ENCODE measurements at places on chromosomes 11 and 22. TPM values are rescaled to one million over a fixed set of nuclear protein-coding genes. Genes with fewer than 3 reads are reported as not detected.

DNA sequence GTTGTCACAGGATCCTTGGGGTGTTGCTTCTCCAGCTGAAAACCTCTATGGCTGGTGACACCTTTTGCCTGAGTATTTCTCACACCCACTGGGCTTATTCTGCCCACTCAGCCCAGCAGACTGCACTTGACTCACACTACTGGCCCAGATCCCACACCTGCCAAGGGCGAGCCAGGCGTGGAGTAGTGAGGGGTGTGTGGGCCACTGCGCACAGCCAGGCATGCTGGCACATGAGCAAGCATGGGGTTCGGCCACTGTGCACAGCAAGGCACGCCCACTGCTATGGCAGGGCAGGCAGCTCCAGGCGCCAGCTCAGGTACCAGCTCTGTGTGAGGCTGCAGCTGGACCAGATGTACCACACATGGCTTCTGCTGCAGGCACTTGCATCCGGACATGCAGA, 116.5 kb upstream of the MTNR1B start:
- no peak for DNase-seq

GRCh38 chr22:28141614-28142013, 222.6 kb upstream of the PITPNB start:
- no peak for DNase-seq

DNA sequence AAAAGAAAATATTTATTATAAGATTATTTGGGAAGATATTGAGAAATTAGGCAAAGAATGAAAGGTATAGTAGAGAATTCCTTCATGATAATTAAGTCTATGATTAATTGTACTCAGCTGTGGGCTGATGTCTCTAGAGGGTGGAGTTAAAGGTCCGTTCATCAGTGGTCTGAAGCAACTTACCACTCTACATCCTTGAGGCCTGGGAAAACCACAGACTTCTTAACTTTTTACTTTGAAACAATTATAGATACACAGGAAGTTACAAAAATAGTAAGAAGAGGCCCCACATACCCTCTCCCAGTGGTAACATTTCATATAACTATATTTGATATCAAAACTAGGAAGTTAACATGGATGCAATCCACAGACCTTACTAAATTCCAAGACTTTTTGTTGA, 167.0 kb upstream of the NECTIN1 start:
- DNase-seq: no peak

DNA sequence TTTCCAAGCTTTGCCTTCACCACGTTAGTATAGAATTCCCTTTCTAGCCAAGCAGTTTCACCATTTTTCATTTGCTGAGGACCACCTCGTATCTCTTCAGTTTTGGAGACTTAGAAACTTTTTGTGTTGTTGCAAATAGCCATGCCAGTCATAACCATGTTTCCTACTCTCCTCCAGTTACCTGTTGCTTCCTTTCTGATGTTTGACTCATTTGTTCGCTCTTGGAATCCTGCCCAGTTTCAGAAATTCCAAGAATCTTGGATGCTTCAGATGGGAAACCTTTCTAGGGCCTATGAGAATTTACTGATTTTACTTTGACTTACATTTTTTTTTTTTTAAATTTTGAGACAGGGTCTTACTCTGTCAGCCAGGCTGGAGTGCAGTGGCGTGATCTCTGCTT, 65.4 kb downstream of the PPP6R3 start:
- no peak for DNase-seq

The OAF gene
- 3.8 TPM for total RNA-seq

DNA sequence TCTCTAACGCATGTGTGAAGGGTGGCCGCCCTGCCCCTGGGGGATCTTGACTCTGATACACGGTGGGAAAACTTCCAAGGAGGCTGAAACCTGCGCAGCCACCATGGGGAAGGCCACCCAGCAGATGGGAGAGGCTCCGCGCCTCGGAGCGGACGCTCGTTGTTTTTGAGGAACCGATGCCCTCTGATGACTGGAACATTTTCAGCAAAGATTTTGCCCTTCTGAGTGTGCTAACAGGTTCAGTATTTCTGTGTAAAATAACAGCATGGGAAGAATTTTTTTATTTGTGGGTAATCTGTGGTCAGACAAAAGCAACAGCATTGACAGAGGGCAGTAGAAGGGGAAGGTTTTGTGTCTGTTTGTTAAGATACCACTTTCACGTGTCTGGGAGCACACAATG, 16.7 kb downstream of the MB start:
- DNase-seq: no peak

The GNG3 gene
- total RNA-seq: not detected

- DNase-seq: peak; percentile 98
Observed at GRCh38 chr11:102346748-102347461, at the start of gene BIRC2. Gene BIRC2 (plus strand): TSS chr11:102347214. CDS start chr11:102349855, 2,641 bp downstream.

The ACRV1 gene
- not detected for total RNA-seq

GRCh38 chr22:21051831-21052400, 6.2 kb downstream of the LRRC74B start:
- DNase-seq: no peak

The TYR gene
- not detected for total RNA-seq

The AQP11 gene
- total RNA-seq: 0.21 TPM

DNA sequence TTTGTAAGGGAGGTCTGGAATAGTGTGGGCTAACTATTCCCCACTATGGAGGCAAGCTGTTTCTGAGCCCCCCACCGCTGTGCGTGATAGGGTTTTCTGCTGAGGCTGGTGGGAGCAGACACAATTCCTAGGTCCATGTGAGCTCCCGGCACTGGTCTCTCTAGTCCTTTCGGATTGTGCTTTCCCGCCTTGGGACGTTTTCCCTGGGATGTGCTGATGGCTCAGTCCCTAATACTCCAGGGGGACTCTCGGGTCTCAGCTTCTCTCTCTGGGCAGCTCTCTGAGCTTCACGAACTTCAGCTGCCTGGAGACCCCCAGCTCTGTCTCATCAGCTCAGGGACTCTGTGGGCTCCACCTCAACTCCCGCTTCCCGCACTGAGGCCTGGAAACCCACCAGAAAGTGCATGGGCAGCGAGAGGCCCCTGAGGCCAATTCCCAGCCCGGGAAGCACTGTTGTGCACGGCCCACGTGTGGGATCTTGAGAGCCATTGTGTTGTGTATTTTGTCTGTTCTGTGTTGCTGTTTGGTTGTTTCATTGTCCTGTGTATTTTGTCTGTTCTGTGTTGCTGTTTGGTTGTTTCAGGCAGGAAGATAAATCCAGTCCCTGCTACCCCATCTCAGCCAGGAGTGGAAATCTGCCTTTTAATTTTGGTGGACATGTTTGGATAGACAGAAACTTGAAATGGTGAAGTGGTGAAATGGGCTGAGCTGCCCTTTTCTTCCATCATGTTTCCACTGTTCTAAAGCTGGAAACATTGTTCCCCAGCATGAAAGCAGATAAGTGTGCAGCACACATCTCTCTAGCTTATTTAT, 12.7 kb upstream of the TNNT3 start:
- DNase-seq: no peak

GRCh38 chr11:118521892-118522311, 5.4 kb upstream of the TTC36 start:
- DNase-seq: no peak

- DNase-seq: no peak
Observed at GRCh38 chr11:119681361-119681910, 47.6 kb downstream of the NECTIN1 start.

The CHRM1 gene
- not detected for total RNA-seq

DNA sequence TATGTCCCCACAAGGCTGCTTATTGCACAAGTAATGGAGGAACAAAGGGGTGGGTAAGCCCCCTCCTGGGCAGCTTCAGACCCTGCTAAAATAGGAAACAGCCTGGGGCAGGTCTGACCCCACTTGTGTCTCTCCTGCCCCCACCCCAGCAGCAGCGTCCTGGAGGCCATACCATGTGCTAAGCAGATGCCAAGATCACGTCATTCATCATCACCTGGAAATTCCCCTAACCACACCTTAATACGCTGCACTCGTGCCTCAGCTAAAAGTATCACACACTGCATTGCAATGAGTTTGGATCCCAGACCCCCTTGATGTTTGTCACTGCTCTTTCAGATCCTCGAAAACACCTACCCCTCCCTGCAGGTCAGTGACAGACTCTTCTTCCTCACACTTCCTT, 27.8 kb upstream of the GGTLC2 start:
- no peak for DNase-seq

The RIMBP3B gene
- total RNA-seq: 0.70 TPM

The LRRC4C gene
- not detected for total RNA-seq

GRCh38 chr11:64241491-64242374, 838 bp downstream of the FKBP2 start:
- DNase-seq: peak; percentile 100

The MYRF gene
- total RNA-seq: 7.3 TPM

GRCh38 chr11:128036006-128036405, 551.4 kb downstream of the ETS1 start:
- no peak for DNase-seq

DNA sequence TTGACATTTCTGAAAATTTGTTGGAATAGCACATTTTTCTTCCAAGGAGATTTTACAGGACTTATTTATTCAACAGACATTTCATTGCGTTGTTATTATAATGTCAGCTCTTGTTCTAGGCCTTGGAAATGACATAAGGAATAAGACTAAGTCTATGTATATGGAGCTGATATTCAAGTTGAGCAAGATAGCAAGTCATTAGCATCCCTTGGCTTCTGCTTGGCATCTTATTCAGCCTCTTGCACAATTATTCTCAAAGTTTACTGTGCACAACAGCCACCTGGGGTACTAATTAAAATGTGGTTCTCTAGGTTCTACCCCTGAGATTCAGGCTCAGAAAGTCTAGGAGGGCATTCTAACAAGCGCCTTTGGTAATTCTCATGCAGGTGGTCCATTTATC, 304.8 kb upstream of the DDI1 start:
- no peak for DNase-seq

DNA sequence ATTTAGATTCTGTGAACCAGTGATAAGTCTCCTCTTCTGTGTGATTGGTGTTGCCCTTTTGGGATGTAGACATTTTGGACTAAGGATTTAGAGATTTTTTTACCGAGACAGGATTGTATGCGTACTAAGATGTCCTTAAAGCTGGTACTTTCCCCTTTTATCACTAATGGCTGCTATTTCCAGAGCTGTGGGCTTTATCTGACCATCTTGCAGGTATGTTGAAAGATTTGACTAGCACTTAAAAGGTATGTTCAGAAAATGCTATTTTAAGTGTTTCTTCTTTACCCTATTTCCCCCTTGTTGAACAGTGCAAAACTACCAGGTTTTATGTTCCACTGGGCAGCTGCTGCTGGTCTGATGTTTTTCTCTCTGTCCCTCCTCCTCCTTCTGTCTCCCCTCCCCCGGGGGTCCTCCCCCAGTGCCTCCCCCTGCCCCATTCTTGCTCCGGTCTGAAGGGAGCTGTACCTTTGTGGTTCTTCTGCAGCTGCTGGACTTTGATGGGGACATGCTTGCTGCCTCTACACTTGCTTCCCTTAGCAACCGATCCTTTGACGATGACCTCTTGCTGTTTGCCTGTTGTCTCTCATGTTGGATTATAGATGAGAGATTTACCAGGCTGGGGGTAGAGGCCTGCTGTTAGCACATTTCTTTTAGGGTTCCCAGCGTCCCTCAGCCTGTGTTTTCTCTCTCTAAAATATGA, 59.6 kb downstream of the ZNRF3 start:
- no peak for DNase-seq

The DMC1 gene
- total RNA-seq: 1.7 TPM

DNA sequence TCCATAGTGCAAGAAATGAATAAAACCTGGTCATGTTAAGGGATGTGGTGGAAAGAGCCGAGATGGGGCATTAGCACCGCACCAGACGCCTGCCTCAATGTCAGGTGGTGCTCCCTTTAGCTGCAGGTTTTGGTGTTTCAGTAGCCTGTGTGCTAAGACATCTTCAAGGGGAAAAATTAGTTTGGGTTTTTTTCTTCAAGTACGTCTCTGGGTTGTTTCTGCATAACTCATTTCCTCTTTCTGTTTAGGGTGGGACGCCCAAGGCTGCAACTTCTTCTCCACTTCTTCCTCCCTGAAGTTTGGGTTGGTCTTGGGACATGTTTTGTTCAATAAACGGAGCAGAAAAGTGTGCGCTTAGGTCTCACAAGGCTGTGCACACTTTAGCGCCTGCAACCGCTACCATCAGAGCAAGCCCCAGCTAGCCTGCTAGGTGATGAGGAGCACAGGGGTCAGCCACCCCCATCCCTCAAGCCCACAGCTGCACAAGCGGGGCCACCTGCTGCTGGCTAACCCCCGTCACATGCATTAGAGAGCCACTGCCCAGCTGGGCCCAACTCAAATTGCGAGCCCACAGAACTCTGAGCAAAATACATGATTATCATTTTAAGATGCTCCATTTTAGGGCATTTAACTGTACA, 1495.7 kb downstream of the TBC1D22A start:
- no peak for DNase-seq

- DNase-seq: no peak
Observed at GRCh38 chr11:30522536-30523243, 63.5 kb downstream of the MPPED2 start.

- DNase-seq: peak; percentile 81
Observed at GRCh38 chr22:18000441-18001039, 23.8 kb downstream of the MICAL3 start.

DNA sequence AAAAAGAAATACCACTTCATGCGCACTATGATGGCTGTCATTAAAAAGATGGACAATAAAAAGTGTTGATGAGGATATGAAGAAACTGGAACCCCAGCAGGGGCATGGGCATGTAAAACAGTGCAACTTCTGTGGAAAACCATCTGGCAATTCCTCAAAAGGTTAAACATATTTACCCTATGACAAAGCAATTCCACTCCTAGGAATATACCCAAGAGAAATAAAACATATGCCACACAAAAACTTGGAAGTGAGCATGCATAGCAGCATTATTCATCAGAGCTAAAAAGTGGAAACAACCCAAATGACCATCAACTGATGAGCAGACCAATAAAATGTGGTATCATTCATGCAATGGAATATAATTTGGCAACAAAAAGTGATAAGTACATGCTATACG, 50.1 kb downstream of the LRRC32 start:
- no peak for DNase-seq

GRCh38 chr22:20904008-20904979, 12.9 kb upstream of the CRKL start:
- DNase-seq: no peak

GRCh38 chr11:72012897-72013721, 14.4 kb downstream of the IL18BP start:
- no peak for DNase-seq

DNA sequence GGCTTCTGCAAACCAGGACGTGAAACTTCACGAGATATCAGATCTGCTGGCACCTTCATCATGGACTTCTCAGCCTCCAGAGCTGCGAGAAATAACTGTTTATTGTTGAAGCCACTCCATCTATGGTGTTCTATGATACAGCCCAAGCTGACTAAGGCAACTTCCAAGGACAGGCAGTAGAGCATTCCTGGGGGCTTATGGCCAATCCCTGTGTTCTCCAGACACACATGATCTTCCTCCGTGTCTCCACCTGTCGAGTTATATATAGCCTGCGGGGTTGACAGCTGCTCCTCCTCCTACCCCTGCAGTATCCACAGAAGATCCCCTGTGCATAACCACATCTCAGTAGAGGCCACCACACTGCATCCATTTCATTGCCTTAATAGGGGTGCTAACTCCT, 11.0 kb downstream of the TP53AIP1 start:
- no peak for DNase-seq

- DNase-seq: no peak
Observed at GRCh38 chr11:10398525-10398924, 56.5 kb upstream of the AMPD3 start.

The TMEM86A gene
- 9.0 TPM for total RNA-seq

All from natural killer cell (primary cell).